ENCODE measurements at places on chromosomes 12 and 14. TPM values are rescaled to one million over a fixed set of nuclear protein-coding genes. Genes with fewer than 3 reads are reported as not detected.

Gene ACADS
- total RNA-seq: 2.8 TPM

Gene RNASE7
- total RNA-seq: not detected

- peak; percentile 60 for DNase-seq
- H3K36me3 ChIP-seq: no peaks in the 10 kb centered on the region
Observed at GRCh38 chr12:67433385-67434175, 164.4 kb downstream of the CAND1 start.

DNA sequence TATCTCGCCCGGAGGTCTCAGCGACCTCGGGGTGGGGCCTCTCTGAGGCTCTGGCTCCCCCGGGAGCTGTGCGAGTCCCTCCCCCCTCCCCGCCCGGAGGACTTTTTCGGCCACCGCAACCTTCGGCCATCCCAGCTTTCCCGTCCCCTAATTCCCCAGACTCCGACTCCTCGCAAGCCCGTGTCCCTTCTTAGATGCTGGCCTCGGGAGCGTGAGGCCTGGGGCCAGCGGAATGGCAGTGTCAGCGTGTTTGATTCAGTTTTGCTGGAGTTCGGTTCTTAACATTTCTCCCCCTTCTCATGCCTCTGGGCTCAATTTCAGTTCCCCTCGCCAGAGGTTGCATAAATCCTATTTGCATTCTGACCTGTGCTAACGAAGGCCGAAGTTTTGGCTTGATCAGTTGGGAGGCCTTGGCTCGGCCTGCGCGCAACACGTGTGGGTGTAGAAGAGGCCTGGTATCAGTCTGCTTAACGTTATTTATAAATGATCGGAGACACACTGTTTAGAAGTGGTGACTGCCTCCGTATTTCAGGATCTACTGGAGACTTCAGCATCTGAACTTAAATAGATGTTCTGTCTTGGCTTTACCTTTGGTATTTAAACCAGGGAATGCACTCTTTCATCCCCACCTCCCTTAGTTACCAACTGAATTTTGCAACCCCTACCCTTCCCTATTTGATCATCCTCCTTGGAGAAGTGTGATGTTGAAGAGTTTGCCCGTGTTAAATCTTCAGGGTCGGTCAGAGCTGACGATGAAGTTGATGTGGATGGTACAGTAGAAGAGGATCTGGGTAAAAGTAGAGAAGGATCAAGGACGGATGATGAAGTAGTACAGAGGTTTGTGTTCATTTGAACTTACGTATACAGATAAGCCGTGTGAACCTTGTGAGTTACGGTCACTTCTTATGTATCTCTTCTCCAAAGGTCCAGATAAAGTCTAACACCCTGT, 851 bp downstream of the HSP90B1 start:
- H3K27ac ChIP-seq: peak overlapping the region; percentile 91
- DNase-seq: no peak
- H3K36me3 ChIP-seq: peaks cover 32% of the 10 kb centered on the region
- H3K4me1 ChIP-seq: peaks cover 20% of the 10 kb centered on the region

DNA sequence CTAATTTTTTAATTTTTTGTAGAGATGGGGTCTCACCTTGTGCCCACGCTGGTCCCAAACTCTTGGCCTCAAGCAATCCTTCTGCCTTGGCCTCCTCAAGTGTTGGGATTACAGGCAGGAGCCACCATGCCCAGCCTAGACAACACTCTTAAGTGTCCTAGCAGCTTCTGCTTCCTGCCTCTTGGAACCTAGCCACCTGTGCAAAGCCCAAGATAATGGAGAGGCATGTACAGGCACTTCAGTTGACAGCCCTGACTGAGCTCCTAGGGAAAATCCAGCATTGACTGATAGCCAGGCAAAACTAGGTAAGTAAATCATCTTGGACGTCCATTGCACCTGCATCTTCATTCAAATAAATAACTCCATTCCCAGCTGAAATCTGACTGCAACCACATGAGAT, 15.5 kb downstream of the COX14 start:
- H3K27ac ChIP-seq: no peak overlapping the region
- H3K4me3 ChIP-seq: no peak overlapping the region
- DNase-seq: no peak

GRCh38 chr12:92424338-92424737, 278.5 kb upstream of the PLEKHG7 start:
- no peak overlapping the region for H3K4me3 ChIP-seq
- H3K4me1 ChIP-seq: no peaks in the 10 kb centered on the region
- H3K27me3 ChIP-seq: no peaks in the 10 kb centered on the region
- no peak overlapping the region for H3K27ac ChIP-seq
- DNase-seq: peak; percentile 30
- H3K36me3 ChIP-seq: no peaks in the 10 kb centered on the region

GRCh38 chr14:64695071-64695470, 9.2 kb upstream of the PLEKHG3 start:
- H3K27me3 ChIP-seq: peaks cover 12% of the 10 kb centered on the region
- no peak for DNase-seq
- no peak overlapping the region for H3K4me3 ChIP-seq

- no peaks in the 10 kb centered on the region for H3K36me3 ChIP-seq
- peaks cover 13% of the 10 kb centered on the region for H3K4me1 ChIP-seq
- peak overlapping the region; percentile 89 for H3K4me3 ChIP-seq
- DNase-seq: peak; percentile 61
Observed at GRCh38 chr12:124927201-124928094, 13.0 kb upstream of the UBC start.

GRCh38 chr12:94832780-94833681, 170.5 kb downstream of the NDUFA12 start:
- H3K36me3 ChIP-seq: no peaks in the 10 kb centered on the region
- H3K4me3 ChIP-seq: no peak overlapping the region

- no peaks in the 10 kb centered on the region for H3K4me1 ChIP-seq
- H3K4me3 ChIP-seq: no peak overlapping the region
- H3K36me3 ChIP-seq: no peaks in the 10 kb centered on the region
- H3K27me3 ChIP-seq: no peaks in the 10 kb centered on the region
Observed at GRCh38 chr12:85814071-85814470, 22.1 kb downstream of the RASSF9 start.

DNA sequence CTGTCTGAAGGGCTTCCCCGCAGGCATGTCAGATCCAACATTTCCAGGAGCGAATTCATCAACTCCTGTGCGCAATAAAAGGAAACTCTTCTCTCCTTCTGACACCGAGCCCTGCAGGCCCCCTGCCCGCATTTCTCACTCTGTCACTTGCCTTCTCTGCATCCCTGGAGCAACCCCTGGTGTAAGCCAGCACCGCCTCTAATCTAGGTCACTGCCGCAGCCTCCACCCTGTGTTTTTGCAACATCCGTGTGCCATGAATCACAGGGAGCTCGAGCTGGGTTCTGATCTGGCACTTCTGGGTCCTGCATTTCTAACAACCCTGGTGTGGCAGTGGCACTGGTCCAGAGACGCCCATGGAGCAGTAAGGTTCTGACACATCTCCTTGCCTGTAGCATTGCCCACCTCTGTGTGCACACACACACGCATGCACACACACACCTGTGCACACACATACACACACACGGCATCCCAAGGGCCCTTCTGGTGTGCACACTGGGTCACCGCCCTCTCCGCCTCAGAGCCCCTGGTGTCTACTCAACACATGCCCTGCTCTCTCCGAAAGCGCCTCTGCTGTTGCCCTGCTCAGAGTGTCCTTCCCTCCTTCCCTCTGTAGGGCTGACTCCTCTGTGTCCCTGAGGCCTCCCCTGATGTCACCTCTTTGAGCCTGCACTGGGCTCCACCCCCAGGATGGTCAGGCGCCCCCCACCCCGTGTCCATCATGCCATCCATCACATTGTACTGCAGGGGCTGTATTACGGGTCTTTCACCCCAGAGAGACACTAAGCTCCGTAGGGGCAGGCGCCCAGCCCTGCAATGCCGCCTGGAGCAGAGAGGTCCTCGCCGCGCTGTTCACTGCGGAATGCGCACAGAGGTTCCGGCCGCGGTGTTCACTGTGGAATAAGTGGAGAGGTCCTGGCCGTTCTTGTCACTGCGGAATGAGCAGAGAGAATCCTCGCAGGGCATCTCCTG, 111.4 kb upstream of the SFSWAP start:
- H3K36me3 ChIP-seq: no peaks in the 10 kb centered on the region
- H3K4me3 ChIP-seq: no peak overlapping the region
- H3K27me3 ChIP-seq: no peaks in the 10 kb centered on the region
- no peak for DNase-seq

DNA sequence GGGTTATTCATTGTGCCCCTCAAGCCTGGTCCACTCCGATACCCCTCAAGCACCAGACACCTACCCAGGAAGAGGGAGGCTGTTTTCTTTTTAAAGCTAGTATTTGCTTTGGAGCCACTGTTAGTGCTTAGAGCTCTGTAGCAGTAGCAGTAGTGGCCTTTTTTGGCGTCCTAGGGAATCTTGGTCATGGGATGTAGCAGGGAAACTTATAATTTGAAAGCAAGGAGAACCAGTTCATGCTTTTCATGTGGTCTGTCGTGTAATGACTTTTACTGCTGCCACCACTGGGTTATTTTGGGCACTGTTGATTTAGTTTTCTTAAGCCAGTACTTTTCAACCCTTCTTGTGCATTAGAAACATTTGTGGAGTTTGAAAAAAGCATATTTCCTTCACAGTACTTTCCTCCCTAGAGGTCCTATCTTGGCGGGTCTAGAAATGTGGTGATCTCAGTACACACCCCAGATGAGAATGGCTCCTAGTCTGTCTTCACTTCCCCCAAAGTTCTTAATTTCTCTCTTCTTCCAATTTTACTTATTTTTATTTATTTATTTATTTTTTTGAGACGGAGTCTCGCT, 49.7 kb downstream of the MARK3 start:
- no peaks in the 10 kb centered on the region for H3K4me1 ChIP-seq
- H3K36me3 ChIP-seq: peaks cover 9% of the 10 kb centered on the region
- H3K4me3 ChIP-seq: no peak overlapping the region
- DNase-seq: no peak
- H3K27ac ChIP-seq: no peak overlapping the region

DNA sequence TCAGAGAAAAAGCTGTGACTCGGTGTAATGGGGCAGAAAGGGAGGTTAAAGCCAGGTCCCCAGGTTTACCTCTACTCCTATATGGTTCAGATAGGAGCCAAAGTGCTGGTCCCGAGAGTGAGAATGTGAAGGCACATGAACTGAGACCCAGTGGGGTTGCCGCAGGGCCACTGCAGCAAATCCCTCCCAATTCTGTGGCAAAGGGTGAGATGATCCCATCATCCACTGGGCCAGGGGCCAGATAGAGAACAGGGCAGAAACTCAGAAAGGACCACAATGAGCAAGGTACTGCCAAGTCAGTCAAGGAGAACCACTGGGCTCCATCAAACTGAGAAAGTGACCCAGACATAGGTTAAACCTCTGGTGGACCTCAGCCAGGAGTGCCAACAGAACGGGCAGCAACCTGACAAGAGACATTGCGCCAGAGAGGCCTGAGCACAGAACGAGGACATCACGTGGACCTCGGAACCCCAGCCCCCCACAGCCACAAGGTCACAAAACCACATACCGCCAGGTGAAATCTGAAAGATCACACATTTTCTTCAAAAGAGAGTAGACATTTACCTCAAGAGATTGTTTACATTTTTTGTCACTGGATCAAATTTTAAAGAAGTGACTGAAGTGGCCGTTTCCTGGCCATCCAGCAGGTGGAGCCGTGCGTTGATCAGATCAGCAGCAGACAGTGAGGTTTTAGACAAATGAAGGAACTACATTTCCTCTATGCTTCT, 20.5 kb upstream of the ITPR2 start:
- no peaks in the 10 kb centered on the region for H3K4me1 ChIP-seq
- peak; percentile 28 for DNase-seq
- H3K27me3 ChIP-seq: no peaks in the 10 kb centered on the region
- no peak overlapping the region for H3K4me3 ChIP-seq

DNA sequence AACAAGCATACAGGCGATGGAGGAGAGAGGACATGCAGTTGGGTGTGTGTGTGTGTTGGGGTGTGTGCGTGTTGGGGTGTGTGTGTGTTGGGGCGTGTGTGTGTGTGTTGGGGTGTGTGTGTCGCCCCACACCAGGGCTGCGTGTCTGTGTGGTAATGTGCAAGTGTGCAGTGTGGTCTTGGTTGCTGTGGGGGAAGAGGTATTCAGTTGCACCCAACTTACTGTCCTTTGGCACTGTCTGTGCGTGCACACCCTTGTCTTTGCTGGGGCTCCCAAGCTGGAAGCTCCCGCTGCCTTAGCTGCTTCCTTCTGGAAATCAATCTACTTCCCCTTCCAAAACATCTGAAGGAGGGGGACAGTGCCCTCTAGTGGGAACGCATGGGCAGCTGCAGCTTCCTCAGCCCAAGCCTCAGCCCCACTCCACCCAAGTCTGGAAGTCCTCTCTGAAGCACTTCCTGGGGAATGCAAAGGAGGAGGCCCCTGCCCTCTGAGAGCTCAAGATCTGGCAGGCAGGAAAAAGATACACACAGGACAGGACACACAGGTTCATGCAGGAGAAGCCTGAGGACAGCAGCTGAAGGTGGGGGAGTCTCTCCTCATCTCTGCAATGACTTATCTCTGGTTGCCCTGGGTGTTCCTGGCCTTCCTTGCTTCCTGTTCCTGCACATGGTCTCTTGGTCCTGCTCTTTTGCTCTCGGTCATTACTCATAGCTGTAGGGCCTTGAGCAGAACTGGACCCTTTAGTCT, 13.1 kb downstream of the ASIC1 start:
- DNase-seq: peak; percentile 51
- H3K27me3 ChIP-seq: no peaks in the 10 kb centered on the region
- no peak overlapping the region for H3K27ac ChIP-seq
- H3K4me1 ChIP-seq: peaks cover 11% of the 10 kb centered on the region
- H3K36me3 ChIP-seq: no peaks in the 10 kb centered on the region

DNA sequence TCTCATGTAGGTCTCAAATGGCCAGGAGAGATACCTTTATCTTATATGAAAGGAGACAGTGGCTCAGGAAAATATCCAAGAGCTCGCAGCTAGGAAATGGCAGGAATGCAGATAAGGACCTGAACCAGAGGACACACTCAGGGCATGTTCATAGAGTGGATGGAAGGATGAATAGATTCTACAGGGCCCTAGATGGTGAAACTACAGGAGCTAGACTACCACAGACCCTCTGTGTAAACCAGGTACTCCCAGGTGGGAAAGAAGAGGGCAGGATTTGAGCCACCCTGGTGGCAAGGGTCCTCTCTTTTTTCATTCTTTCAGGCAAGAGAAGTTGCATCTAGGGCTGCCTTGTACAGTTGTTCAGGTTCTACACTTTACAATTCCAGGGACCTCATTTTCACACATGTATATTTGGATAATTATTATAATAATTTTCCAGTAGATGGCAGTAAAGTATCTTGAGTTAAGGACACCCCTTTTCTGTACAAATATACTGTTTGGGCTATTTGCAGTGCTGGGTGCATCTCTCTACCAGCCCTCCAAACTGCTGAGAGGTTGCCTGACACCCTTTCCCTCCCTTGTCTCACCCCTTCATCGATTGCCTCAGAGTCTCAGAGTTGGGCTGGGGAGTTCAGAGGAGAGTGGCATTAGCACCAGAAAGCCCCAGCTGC, 10.5 kb upstream of the ZDHHC22 start:
- peaks cover 26% of the 10 kb centered on the region for H3K27me3 ChIP-seq
- H3K4me1 ChIP-seq: no peaks in the 10 kb centered on the region
- H3K4me3 ChIP-seq: no peak overlapping the region

Data from astrocyte (in vitro differentiated cells and primary cell).